ENCODE measurements at places on chromosomes 7 and 10. TPM values are rescaled to one million over a fixed set of nuclear protein-coding genes. Genes with fewer than 3 reads are reported as not detected.

GRCh38 chr10:122098924-122099323 is 110.0 kb downstream of the TACC2 start:
- H3K27me3 ChIP-seq: peaks cover 16% of the 10 kb centered on the region
- no peak for DNase-seq
- no peaks in the 10 kb centered on the region for H3K36me3 ChIP-seq
- no peaks in the 10 kb centered on the region for H3K4me1 ChIP-seq

DNA sequence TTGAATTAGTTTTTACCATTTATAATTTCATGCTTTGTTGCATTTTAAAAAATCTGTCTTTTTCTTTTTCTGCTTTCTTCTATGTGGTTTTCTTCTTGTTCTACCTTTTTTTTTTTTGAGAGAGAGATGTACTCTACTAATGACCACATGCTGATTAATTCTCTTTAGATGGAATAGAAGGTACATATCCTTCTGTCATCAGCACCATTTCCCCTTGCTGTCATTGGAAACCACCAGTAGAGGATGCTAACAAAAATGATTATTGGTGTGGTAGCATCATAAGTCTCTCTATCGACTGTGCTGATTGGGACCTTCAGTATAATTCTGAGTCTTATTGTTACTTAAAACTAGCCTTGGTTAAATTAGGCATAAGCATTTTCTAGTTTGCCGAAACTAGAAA is 3.6 kb downstream of the ZEB1 start:
- H3K27ac ChIP-seq: no peak overlapping the region
- H3K4me3 ChIP-seq: no peak overlapping the region
- DNase-seq: peak; percentile 4
- no peaks in the 10 kb centered on the region for H3K36me3 ChIP-seq
- H3K27me3 ChIP-seq: no peaks in the 10 kb centered on the region
- H3K4me1 ChIP-seq: peaks cover 19% of the 10 kb centered on the region

- H3K27ac ChIP-seq: no peak overlapping the region
- no peaks in the 10 kb centered on the region for H3K27me3 ChIP-seq
- no peak for DNase-seq
- peaks cover 25% of the 10 kb centered on the region for H3K4me1 ChIP-seq
- H3K4me3 ChIP-seq: no peak overlapping the region
- H3K36me3 ChIP-seq: no peaks in the 10 kb centered on the region
These were observed 694.1 kb downstream of the SUGCT start for GRCh38 chr7:40828686-40829600.

DNA sequence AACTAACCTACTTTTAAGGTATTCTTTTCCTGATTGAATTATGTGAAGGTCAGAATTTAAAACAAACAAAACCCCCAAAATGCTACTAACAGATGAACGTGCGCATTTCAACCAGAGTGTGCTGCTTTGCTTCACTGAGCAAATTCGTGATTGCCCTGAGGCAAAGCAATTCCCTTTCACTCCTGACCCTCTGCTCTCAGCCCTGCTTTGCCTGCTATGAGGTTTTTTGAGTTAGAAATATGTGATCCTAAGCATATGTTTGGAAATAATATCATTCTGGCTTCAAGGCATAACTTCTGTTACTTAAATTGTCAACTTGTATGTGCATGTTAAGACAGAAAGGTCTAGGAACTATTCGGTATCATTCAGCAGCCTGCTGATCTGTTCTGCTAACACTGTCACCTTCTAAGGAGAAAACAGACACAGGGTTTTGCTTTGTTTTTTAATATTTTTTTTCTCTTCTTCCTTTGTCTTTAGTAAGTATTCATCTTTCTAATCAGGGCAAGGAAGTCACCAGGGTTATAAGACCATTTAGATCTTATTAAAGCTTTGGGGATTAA is 124.2 kb downstream of the GNAT3 start:
- H3K27ac ChIP-seq: no peak overlapping the region
- H3K27me3 ChIP-seq: no peaks in the 10 kb centered on the region
- no peak for DNase-seq
- no peak overlapping the region for H3K4me3 ChIP-seq

GRCh38 chr7:71842381-71842780 is 569.8 kb downstream of the CALN1 start:
- no peak for DNase-seq
- H3K27ac ChIP-seq: no peak overlapping the region
- H3K4me1 ChIP-seq: no peaks in the 10 kb centered on the region
- H3K4me3 ChIP-seq: no peak overlapping the region
- no peaks in the 10 kb centered on the region for H3K36me3 ChIP-seq

- no peak overlapping the region for H3K4me3 ChIP-seq
- DNase-seq: no peak
- H3K36me3 ChIP-seq: no peaks in the 10 kb centered on the region
These were observed 96.4 kb downstream of the LRRC18 start for GRCh38 chr10:48843198-48843597.

DNA sequence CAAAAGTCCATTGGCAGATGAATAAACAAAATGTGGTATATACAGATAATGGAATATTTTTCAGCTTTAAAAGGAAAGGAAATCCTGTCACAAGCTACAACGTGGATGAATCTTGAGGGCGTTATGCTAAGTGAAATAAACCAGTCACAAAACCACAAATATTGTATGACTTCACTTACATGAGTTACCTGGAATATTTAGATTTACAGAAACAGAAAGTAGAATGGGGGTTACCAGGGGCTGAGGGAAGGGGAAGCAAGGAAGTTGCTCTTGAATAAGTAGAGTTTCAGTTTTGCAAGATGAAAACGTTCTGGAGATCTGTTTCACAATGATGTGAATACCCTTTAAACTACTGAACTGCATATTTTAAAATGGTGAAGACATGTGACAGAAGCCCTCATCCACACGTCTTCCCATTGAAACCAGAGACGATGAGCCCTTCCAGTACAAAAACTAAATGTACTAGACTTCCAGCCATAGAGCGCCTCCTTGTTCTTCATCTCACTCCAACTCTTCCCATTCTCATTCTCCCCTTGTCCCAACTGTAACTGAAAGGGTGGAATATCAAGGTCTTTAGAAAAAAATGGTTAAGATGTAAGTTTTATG is 62.4 kb downstream of the MICU1 start:
- H3K27ac ChIP-seq: no peak overlapping the region
- peaks cover 7% of the 10 kb centered on the region for H3K36me3 ChIP-seq
- no peak overlapping the region for H3K4me3 ChIP-seq
- no peak for DNase-seq

GRCh38 chr10:121088524-121088923 is 237.4 kb downstream of the WDR11 start:
- no peak for DNase-seq
- no peak overlapping the region for H3K27ac ChIP-seq
- no peak overlapping the region for H3K4me3 ChIP-seq

- no peaks in the 10 kb centered on the region for H3K27me3 ChIP-seq
- peak overlapping the region; percentile 32 for H3K4me3 ChIP-seq
- DNase-seq: no peak
- H3K27ac ChIP-seq: peak overlapping the region; percentile 92
- H3K4me1 ChIP-seq: peaks cover 22% of the 10 kb centered on the region
These were observed 92.6 kb upstream of the KIF5B start for GRCh38 chr10:32148864-32149251.

DNA sequence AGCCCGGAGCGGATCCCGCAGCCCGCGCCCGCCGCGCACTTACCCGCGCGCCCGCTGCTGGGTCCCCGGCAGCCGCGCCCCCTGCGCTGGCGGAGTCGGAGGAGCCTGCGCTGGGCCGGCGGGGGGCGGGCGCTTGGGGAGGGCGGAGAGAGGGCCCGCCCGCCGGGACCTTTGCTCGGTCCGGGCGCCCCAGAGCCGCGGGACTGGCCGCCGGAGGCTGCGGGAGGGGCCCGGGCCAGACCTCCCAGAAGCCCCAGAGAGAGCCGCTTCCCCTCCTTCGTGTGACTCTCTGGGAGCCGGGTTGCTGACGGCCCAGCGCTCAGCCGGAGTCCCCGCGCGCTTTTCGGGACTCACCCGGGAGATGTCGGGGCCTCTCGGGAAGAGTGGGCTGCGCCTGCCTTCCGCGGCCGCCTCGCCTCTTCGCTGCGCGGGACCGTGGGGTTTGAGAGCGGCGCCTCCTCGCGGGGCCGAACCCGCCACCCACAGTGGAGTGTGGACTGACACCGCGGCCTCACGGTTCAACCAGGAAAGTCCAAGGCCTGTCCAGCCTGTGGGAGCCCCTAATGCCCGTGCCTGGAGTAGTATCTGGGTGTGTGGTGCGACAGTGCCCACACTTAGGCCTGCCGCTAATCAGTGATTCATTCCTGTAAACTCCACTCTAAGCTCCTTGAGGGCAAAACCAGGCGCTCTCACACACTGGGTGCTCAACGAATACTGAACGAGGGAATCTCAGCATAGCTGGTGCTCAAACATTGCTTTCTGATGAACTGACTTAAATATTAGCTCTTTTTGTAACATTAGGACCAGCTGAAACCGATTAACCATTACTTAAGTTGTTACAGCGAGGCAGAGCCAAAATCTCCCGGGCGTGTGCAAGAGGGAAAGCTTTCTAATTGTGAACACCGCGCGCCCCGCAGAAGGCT is at the start of gene GSDME:
Gene GSDME (minus strand): TSS at position 112 of the 923 bp plus-strand sequence. CDS start 7,690 bp downstream, outside the sequence.
- no peaks in the 10 kb centered on the region for H3K36me3 ChIP-seq
- H3K27ac ChIP-seq: peak within 1 kb of the TSS; percentile 71
- DNase-seq: peak; percentile 43
- peak within 1 kb of the TSS; percentile 68 for H3K4me3 ChIP-seq

GRCh38 chr10:33739031-33739430 is 404.6 kb upstream of the NRP1 start:
- H3K4me1 ChIP-seq: no peaks in the 10 kb centered on the region
- peaks cover 3% of the 10 kb centered on the region for H3K27me3 ChIP-seq
- H3K4me3 ChIP-seq: no peak overlapping the region
- no peak overlapping the region for H3K27ac ChIP-seq

GRCh38 chr7:6553448-6554044 is 2.3 kb upstream of the GRID2IP start:
- H3K4me1 ChIP-seq: no peaks in the 10 kb centered on the region
- H3K27ac ChIP-seq: no peak overlapping the region
- H3K4me3 ChIP-seq: no peak overlapping the region
- H3K27me3 ChIP-seq: no peaks in the 10 kb centered on the region
- no peaks in the 10 kb centered on the region for H3K36me3 ChIP-seq

DNA sequence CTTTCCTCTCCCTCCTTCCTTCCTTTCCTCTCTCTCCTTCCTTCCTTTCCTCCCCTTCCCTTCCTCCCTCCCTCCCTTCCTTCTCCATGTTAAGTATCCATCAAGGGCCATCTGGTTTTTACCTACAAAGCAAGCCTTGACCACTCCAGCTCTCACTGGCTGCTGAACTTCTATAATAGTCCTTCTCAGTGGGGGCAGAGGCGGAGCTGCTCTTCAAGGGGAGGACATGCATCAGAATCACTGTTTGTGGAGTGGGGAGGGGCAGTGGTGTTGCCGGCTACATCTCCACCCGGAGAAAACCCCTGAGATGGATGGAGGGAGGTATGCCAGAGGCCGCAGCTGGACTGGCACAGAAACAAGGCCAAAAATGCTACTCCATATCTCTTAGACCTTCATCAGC is 25.9 kb downstream of the LAMB1 start:
- H3K4me3 ChIP-seq: no peak overlapping the region
- no peaks in the 10 kb centered on the region for H3K27me3 ChIP-seq
- peaks cover 12% of the 10 kb centered on the region for H3K4me1 ChIP-seq
- no peak overlapping the region for H3K27ac ChIP-seq

- H3K4me1 ChIP-seq: peaks cover 5% of the 10 kb centered on the region
- H3K36me3 ChIP-seq: no peaks in the 10 kb centered on the region
- no peaks in the 10 kb centered on the region for H3K27me3 ChIP-seq
- no peak for DNase-seq
These were observed 39.1 kb downstream of the PDE1C start for GRCh38 chr7:32030904-32031692.

- no peaks in the 10 kb centered on the region for H3K4me1 ChIP-seq
- no peaks in the 10 kb centered on the region for H3K36me3 ChIP-seq
- H3K4me3 ChIP-seq: no peak overlapping the region
- H3K27me3 ChIP-seq: no peaks in the 10 kb centered on the region
- no peak for DNase-seq
These were observed 104.7 kb downstream of the PDGFA start for GRCh38 chr7:414681-415560.

DNA sequence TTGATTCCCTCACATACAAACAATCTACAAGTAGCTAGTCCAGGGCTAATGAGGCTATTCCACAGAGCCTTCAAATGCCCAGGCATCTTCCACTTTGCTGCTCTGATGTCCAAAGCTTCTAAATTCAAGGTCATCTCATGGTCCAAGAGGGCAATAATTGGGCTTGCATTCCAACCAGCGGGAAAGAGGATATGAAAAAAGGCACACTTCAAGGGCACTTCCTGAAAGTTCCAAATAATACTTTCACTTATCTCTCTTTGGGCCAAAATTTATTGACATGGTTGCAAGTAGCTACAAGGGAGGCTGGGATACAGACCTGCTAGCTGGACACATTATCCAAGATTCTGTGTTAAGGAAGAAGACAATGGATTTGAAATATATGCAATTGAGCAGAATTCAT is 25.2 kb upstream of the APBB1IP start:
- H3K27me3 ChIP-seq: no peaks in the 10 kb centered on the region
- H3K4me1 ChIP-seq: no peaks in the 10 kb centered on the region
- H3K36me3 ChIP-seq: no peaks in the 10 kb centered on the region
- no peak for DNase-seq

GRCh38 chr7:35463176-35463700 is 209.3 kb upstream of the TBX20 start:
- no peak for DNase-seq
- no peaks in the 10 kb centered on the region for H3K36me3 ChIP-seq
- H3K27me3 ChIP-seq: no peaks in the 10 kb centered on the region
- H3K27ac ChIP-seq: no peak overlapping the region

GRCh38 chr7:84674236-84674913 is 479.8 kb upstream of the SEMA3A start:
- no peaks in the 10 kb centered on the region for H3K27me3 ChIP-seq
- peak; percentile 38 for DNase-seq
- peaks cover 3% of the 10 kb centered on the region for H3K4me1 ChIP-seq
- no peaks in the 10 kb centered on the region for H3K36me3 ChIP-seq
- no peak overlapping the region for H3K27ac ChIP-seq
- no peak overlapping the region for H3K4me3 ChIP-seq

GRCh38 chr7:4127909-4128560 is 554.1 kb upstream of the FOXK1 start:
- H3K36me3 ChIP-seq: no peaks in the 10 kb centered on the region
- peaks cover 3% of the 10 kb centered on the region for H3K4me1 ChIP-seq
- H3K27me3 ChIP-seq: no peaks in the 10 kb centered on the region
- DNase-seq: no peak
- no peak overlapping the region for H3K4me3 ChIP-seq

DNA sequence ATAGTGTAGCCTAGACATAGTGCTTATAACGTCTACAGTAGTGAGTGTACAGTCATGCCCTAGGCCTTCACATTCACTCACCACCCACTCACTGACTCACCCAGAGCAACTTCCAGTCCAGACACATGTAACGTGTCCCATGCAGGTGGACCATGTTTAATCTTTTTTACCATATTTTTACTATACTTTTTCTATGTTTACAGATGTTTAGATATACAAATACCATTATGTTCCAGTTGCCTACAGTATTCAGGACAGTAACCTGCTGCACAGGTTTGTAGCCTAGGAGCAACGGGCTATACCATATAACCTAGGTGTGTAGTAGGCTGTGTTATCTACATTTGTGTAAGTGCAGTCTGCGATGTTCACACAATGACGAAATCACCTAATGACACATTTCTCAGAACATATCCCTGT is 11.0 kb downstream of the MPP7 start:
- H3K4me1 ChIP-seq: peaks cover 10% of the 10 kb centered on the region
- peak overlapping the region; percentile 17 for H3K4me3 ChIP-seq
- no peaks in the 10 kb centered on the region for H3K27me3 ChIP-seq
- DNase-seq: peak; percentile 95
- H3K27ac ChIP-seq: peak overlapping the region; percentile 89

The ANK3 gene
- 21.1 TPM for total RNA-seq

The STEAP4 gene
- not detected for total RNA-seq

The TCAF2 gene
- 2.0 TPM for total RNA-seq

The TAS2R5 gene
- total RNA-seq: 1.5 TPM

The TRPV5 gene
- total RNA-seq: not detected

The SKIDA1 gene
- total RNA-seq: 7.8 TPM

The HOXA2 gene
- total RNA-seq: not detected

The KEL gene
- total RNA-seq: 0.96 TPM

The CDHR3 gene
- total RNA-seq: 3.1 TPM

Data from astrocyte (in vitro differentiated cells and primary cell).